ENCODE measurements at places on chromosomes 2 and 18.

DNA sequence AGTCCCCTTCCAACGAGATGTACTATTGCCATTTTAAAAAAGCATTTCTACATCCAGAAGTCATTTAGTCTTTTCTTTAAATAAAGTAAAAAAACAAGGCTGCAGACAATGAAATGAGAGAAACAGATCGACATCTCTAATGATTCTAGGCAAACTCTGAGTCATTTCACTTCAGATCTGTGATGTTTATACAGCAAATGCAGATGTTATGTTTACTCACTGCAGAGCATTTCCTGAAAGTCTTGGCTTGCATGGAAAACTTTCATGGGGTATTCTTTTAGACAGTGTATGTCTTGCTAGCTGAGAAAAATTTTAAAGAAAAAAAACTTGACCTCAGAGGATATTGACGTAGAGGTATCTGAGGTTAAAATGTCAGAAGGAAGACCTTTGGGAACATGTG is 797.4 kb downstream of the CNTNAP5 start:
- no peak for DNase-seq

GRCh38 chr2:185665251-185665814 is 73.3 kb upstream of the FSIP2 start:
- no peak for DNase-seq

- DNase-seq, result no peak
Observed at GRCh38 chr2:36425608-36426355, 70.2 kb downstream of the CRIM1 start.

DNA sequence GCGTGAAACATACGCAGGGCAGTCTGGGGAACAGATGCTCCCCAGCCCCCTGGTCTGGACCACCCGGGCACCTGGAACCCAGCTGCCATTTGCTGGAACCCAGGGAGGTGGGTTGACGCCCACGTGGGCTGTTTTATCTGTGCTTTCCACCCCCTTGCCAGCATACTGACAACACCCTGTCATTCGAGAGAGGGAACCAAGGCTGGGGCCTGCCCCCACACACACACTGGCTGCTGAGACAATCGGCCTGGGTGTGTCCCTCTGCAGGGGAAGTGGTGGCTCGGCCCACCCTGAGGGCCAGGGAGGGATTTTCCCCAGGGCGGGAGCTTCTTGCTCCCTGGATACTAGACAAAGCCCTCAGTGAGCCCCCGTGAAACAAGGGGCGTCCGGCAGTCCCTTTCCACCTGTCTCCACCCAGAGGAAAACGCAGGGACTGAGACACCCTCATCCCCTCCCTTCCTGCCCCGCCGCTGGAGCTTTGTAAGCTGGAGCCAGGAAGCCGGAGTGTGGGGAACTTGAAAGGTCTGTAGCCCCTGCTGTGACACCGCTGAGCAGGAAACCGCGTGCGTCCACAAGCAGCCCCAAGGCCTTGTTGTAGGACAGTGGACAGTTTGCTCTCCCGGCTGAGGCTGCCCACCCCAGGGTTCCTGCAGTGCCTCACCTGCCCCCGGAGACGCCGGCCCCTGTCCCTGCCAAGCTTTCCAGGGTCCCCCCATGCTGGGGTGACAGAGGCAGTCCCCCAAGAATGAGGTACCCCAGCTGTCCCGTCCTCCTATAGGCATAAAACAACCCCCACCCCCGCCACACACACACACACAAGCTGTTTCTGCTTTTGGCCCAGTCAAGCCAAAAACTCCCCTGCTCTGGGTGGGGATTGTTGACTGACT is 14.1 kb upstream of the KLF11 start:
- peak; percentile 73 for DNase-seq

DNA sequence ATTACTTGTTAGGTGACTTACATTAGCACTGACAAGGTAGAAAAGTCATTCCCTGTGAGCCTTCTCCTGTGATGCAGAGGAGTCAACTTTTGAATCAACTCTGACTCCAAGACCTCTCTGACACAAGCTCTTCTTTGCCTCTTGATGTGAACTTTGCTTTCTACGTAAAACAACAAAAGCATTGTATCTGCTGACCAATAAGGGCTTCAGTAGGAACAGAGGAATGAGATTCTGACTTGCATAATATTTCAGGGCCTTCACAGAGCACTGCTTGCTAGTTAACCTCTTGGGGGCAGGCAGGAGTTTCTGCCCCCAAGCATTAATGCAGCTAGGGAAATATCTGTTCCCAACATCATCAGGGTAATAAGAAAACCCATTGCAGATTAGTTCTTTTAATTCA is 791.5 kb downstream of the BCL11A start:
- no peak for DNase-seq

DNA sequence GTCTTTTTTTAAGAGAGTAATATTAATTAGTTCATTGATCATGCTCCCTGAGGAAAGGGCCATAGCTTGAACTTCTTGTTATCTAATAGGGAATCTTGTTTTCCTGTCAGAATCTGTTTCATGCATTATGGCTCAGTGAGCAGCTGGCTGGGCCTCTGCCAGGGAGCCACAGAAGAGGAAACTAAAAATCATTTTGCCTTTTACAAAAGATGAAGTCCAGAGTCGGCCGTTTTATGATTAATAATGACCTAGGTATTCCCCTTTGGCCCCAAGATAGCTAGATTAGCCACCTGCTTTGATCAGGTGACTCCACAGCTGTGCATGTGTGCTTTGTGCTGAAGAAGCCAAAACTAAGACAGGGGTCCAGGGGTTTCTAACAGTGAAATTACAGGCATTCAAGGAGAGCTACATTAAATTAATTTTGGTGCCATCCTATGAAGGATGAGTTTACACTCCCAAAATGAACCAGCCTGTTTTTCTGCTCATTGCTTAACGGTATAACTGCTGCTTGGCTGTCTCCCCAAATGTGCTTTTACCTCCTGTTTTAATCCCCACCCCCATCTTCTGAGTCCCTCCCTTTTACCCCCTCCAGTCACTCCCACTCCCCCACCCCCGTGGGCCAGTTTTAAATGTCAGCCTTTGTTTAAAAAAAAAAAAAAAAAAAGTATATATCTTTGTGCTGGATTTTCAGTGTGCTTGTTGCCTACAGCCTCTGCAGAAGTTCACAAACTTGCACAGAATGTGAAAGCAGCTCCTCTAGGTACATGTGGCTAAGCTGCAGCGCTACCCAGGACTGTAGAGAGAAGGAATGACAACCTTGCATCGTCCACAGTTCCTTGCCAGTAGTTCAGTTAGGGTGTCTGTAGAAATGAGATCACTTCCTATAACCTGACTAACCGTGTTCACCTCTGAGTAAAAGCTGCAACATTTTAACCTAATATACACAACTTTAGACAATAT is 93.1 kb downstream of the CABLES1 start:
- DNase-seq, result peak; percentile 28

- no peak for DNase-seq
Observed at GRCh38 chr18:43825768-43826167, 548.5 kb upstream of the SYT4 start.

- no peak for DNase-seq
Observed at GRCh38 chr2:127102521-127103242, 4.3 kb downstream of the BIN1 start.

GRCh38 chr18:29594493-29594892 is 1417.6 kb upstream of the CDH2 start:
- DNase-seq, result no peak

DNA sequence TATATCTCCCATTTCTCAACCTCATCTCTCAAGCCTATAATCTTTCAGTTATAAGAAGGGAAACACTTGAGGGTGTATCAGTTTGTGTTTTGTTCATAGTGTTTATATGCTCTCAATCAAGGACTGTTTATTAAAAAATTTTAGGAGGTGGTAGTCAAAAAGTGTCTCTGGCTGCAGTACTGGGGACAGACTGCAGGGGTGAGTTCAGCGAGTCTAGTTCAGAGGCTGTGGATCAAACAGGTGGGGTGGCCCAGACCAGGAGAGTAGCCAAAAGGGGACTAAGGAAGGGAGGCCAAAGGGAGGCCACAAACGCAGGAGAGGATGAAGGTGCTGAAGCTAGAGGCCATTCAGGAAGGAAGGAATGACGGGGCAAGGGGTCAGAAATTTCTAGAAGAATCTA is 136.3 kb downstream of the MSH2 start:
- DNase-seq, result no peak

- DNase-seq, result no peak
Observed at GRCh38 chr2:86301711-86302202, 35.7 kb downstream of the REEP1 start.

- no peak for DNase-seq
Observed at GRCh38 chr2:233410196-233410760, 56.0 kb downstream of the DGKD start.

DNA sequence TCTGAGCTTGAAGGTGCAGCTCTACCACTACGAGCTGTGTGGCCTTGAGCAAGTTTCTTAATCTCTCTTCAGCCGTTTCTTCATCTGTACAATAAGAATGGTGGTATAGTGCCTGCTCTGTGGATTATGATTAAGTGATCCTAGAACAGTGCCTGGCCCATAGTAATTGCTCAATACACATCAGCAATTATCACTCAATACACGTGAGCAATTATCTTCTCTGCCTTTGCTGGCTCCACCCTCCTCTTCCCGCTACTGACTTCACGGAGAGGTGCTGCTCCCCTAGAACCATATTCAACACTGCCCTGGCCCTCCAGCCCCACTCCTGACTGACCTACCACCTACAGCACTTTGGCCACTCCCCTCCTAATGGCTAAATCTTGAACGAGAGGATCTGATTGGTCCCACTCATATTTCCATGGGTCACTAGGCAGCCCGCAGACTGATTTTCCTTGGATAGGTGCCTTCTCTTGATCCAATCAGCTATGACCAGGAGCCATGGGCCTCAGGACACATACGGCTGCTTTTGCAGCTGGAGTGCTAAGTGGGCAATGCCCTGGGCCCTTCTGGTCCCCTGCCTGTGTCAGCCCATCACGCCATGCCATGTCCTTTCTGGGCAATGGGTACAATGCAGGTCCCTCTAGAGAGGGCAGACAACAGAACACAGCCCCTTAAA is 77.5 kb downstream of the STPG4 start:
- DNase-seq, result no peak

- no peak for DNase-seq
Observed at GRCh38 chr2:100136310-100136709, 6.1 kb downstream of the AFF3 start.

- no peak for DNase-seq
Observed at GRCh38 chr2:150142561-150142960, 344.9 kb downstream of the RND3 start.

GRCh38 chr18:47936952-47937351 is 6.5 kb upstream of the SMAD2 start:
- DNase-seq, result no peak

DNA sequence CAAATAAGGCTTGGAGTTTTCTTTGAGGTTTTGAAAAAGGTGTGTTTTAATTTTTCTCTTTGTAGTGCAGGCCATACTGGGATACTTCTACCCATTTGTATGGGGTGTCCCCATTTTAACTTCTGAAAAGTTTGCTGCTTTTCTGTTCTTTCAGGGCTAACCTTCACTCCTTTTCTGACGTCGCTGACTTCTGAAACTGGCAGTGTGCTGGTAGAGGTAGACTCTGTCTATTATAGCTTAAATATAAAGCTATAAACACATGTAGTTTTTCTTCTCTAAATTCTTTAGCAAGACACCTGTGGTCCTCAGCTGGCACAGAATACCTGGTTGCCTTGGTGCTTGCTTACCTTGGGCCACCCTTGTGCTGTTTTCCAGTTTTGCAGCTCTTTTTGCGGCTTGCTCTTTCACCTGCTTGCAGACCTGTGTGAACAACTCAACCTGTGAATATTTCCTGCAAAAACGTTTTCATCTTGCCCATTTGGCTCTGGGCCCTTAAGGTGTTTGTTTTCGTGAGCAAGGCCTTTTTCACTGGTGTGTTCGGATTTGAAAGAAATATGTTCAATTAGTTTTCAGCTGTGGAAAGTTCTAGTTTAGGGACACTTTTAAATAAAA is 42.2 kb downstream of the PHLPP1 start:
- no peak for DNase-seq

- peak; percentile 23 for DNase-seq
Observed at GRCh38 chr18:22466608-22467395, 49.1 kb upstream of the CTAGE1 start.

- no peak for DNase-seq
Observed at GRCh38 chr18:24590946-24591345, 130.5 kb downstream of the HRH4 start.

GRCh38 chr2:47360927-47361326 is 42.0 kb upstream of the MSH2 start:
- DNase-seq, result no peak

GRCh38 chr2:71906357-71906973 is 241.2 kb downstream of the CYP26B1 start:
- no peak for DNase-seq

DNA sequence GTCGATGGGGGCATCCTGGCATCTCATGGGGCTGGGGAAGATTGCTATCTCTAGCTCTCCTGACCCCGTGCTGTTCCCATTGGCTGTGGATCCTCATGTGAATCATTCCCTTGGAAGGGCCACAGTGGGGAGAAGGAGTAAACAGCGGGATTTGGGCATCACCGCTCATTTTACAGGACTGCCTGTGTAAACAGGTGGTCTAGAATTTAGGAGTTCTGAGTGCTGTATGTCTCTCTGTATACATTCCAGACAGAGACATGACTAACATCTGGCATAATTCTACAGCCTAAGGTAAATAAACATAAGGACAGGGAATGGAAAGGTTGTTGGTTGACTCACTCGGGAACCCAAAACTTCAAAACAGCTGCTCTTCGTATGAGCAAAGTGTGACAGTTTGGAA is 92.7 kb downstream of the COPS8 start:
- no peak for DNase-seq

DNA sequence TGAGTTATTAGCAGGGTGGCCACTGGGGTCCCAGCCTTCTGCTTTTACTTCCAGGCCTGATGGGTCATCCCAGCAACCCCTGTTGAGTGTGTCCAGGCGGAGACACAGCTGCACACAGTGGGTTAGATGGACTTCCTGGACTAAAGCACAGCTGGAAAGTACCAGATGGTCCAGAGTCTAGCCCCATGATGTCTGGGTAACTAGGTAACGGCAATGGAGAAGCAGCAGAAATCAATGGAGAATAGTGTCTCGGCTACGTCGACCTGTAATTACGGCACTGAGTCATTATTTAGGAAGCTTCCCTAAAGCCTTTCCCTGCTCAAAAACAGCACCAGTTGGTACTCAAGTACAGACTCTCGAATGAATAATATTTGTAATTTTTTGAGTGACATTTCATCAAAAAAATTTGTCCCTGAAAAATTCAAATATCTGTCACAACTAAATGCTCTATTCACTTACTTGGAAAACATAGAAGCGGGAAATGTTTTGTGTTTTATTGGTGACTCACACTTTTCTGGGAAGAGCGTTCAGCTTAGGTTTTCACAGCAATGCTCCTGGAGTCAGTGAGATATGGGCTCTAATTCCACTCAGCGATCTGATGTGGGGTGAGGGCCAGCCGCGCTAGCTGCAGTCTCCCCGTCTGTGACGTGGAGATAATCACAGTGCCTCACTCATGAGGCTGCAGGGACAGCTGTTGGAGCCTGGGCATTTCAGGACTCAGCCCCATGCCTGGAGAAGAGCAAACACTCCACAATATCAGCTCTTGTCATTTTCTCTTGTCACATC is 16.2 kb upstream of the ARL4C start:
- DNase-seq, result no peak

- DNase-seq, result no peak
Observed at GRCh38 chr2:97914691-97915213, 81.0 kb downstream of the TMEM131 start.
